ENCODE measurements at places on chromosomes 11 and 22. TPM values are rescaled to one million over a fixed set of nuclear protein-coding genes. Genes with fewer than 3 reads are reported as not detected.

DNA sequence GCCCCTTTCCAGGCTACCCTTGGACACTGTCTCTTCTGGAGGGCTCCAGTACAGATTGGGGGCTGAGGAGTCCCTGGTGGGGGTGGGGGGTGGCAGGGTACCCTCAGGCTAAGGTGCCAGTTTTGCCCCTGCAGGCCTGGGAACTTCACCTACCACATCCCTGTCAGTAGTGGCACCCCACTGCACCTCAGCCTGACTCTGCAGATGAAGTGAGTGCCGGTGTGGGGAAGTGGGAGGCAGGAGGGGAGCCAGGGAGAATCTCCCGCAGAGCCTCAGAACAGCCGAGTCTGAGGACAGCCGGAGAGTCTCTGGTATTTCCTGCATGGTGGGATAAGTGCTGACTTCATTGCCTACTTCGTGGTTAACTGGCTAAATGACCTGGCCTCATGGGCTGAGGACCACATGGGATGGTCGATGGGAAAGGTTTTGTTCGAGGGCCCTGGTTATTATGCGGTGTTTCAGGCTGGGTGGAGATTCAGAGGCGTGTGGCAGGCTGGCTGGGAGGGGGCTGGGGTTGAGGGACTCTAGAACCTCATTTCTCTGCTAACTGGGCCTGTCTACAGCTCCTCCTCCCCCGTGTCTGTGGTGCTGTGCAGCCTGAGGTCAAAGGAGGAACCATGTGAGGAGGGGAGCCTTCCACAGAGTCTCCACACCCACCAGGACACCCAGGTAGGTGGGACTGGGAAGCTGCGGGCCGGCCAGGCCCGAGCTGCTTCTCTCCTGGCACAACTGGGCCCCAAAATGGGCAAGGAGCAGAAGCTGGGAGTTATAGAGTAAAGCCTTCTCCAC is 8.5 kb downstream of the TMEM258 start:
- no peak overlapping the region for H3K4me3 ChIP-seq
- H3K36me3 ChIP-seq: peaks cover 47% of the 10 kb centered on the region
- DNase-seq: no peak
- H3K27ac ChIP-seq: no peak overlapping the region
- no peaks in the 10 kb centered on the region for H3K27me3 ChIP-seq

DNA sequence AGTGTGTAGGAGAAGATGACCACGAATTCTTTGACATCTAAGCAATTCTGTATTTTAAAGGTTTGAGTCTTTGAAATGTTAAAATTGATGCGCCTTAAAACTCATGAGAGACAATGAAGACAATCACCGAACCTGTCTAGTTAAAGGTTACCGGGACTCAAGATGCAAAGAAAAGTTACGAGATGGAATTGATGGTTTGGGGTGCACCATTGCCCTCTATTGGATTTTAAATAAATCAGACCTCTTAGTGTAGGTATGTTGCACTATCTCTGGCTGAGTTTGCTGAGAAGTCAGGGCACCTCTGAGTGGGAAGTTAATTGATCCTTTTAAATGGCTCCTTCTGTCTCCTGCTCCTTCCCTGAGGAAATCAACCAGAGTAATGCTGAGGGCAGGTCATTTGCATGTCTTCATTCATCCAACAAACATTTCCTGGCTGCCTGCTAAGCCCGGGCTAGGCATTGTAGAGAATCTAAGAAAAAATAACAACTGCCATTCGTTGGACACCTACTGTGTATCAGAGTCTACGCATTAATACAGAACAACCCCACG is 19.4 kb upstream of the TMA7B start:
- H3K27me3 ChIP-seq: peaks cover 7% of the 10 kb centered on the region
- H3K27ac ChIP-seq: no peak overlapping the region
- H3K4me3 ChIP-seq: no peak overlapping the region
- no peak for DNase-seq
- no peaks in the 10 kb centered on the region for H3K4me1 ChIP-seq

- DNase-seq: no peak
- H3K27me3 ChIP-seq: no peaks in the 10 kb centered on the region
- H3K27ac ChIP-seq: no peak overlapping the region
- peaks cover 37% of the 10 kb centered on the region for H3K36me3 ChIP-seq
These were observed 10.3 kb downstream of the POLDIP3 start for GRCh38 chr22:42604403-42604802.

DNA sequence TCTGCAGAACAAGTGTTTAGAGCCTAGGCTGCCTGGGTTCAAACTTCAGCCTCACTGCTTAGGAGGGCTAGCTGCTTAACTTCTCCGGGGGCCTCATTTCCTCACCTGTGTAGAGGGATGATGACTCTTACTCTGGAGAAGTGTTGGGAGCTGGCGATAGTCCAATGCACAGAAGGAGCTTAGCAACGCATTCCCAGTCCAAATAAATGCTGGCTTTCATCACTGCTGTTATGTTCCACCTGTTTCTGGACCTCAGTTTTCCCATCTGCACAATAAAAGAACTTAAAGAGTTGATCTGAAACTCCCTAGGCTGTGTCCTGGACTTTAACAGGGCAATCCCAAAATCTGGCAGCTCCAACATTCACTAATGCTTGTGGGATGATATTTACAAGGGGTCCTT is 337.8 kb downstream of the MIAT start:
- H3K36me3 ChIP-seq: no peaks in the 10 kb centered on the region
- no peaks in the 10 kb centered on the region for H3K27me3 ChIP-seq
- H3K4me1 ChIP-seq: no peaks in the 10 kb centered on the region
- H3K4me3 ChIP-seq: no peak overlapping the region

DNA sequence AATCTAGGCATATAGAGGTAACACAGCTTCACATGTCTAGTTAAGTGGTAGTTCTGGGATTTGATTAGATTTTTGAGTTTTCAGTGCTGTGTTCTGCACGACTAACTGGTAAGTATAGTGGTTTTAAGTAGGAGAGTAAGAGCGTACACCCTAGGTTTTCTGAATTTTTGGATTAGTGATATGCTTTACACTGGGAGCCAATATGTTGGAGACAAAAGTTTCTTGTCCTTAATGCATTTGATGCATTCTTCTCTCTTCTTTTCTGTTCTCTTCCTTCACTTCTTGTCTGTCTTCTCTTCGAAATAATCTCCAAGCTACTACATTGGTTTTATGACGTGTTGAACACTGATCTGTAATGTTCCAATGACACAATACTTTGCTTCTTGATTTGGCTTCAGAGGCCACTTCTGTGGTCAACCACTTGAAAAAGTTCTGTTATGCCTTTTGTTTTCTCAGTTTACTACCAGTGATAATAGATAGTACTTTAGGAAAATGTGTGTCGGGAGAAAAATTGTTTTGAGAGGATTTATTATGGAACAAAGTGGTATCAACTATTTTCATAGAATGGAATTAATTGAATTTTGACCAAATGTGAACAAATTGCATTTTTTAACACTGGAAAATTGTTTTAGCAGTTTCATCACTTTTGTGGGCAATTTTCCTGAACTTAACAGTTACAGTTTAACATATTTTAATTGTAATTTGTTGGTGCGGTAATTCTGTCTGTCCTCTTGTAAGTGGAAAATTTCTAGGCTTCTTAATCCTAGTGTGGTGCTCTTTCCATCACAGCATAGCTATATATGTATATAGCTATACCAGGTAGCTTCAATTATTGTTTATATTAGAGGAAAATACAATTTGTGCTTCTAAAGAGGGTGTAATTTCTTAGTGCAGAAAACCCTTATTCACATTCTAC is 2.6 kb downstream of the PDE3B start:
- H3K36me3 ChIP-seq: no peaks in the 10 kb centered on the region
- H3K4me1 ChIP-seq: no peaks in the 10 kb centered on the region
- peak overlapping the region; percentile 88 for H3K4me3 ChIP-seq
- H3K27ac ChIP-seq: no peak overlapping the region

DNA sequence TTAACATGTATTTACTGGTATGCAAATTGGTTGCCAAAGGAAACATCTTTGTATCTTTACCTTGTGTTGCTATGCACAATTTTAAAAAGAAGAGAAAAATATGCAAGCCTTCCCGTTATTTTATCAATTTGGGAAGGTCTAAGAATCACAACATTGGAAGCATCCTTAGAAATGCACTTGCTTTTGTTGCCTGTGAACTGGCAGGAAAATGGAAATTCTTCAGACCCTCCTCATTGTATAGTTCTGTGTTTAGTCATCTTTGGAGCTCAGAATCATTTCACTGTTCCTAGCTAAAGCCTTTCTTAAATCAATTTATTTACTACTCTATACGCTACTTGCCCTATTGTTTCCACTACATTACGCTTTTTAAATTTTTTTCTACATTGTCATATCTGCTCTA is 574.5 kb downstream of the DLG2 start:
- no peak overlapping the region for H3K4me3 ChIP-seq
- no peaks in the 10 kb centered on the region for H3K27me3 ChIP-seq
- no peak for DNase-seq

GRCh38 chr11:36333897-36334296 is 37.8 kb downstream of the PRR5L start:
- H3K36me3 ChIP-seq: no peaks in the 10 kb centered on the region
- H3K27ac ChIP-seq: no peak overlapping the region
- no peaks in the 10 kb centered on the region for H3K27me3 ChIP-seq
- H3K4me3 ChIP-seq: no peak overlapping the region
- no peaks in the 10 kb centered on the region for H3K4me1 ChIP-seq
- no peak for DNase-seq

CD3D gene
- total RNA-seq: 11.2 TPM

GRCh38 chr11:110185599-110185998 is 92.4 kb downstream of the ZC3H12C start:
- H3K27me3 ChIP-seq: no peaks in the 10 kb centered on the region
- no peaks in the 10 kb centered on the region for H3K36me3 ChIP-seq
- no peak overlapping the region for H3K27ac ChIP-seq
- no peaks in the 10 kb centered on the region for H3K4me1 ChIP-seq
- H3K4me3 ChIP-seq: no peak overlapping the region
- no peak for DNase-seq

DNA sequence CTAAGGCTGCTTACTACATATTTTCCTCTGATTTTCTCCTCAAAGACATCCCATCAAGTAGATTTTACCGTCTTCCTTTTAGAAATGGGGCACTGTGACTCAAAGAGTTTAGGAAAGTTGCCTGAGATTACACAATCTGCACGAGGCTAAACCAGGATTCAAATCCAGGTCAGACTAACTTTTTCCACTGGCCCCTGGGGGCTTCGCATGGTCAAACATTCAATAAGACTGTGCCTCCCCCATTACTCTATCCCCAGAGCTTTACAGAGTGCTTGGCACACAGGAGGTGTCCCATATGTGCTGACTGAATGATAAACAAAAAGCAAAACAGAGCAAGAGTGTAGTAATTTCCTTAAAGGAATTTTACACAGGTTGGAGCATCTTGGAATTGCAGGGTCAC is 118.1 kb upstream of the TEAD1 start:
- no peak overlapping the region for H3K4me3 ChIP-seq
- no peak for DNase-seq
- H3K4me1 ChIP-seq: no peaks in the 10 kb centered on the region
- peak overlapping the region; percentile 70 for H3K27ac ChIP-seq

DNA sequence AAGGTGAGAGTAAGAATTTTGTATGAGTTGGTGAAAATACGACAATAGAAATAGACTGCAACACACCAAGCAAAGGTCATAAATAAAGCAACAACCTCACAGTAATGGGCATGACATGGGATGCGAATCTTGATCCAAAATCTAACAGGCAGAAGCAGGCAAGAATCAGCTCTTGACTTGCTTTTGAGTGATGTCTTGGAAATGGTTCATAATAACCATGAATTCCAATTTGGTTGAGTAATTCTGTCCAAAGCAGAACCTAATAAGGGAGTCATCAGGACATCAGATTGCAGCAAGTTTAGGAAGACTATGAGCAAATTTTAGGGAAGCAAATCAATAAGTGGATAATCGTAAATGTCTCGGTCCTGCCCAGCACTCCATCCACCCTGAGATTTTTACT is 224.0 kb upstream of the ISX start:
- no peak overlapping the region for H3K27ac ChIP-seq
- DNase-seq: no peak
- no peaks in the 10 kb centered on the region for H3K4me1 ChIP-seq
- no peaks in the 10 kb centered on the region for H3K27me3 ChIP-seq
- H3K4me3 ChIP-seq: no peak overlapping the region
- H3K36me3 ChIP-seq: no peaks in the 10 kb centered on the region

- H3K36me3 ChIP-seq: no peaks in the 10 kb centered on the region
- no peak for DNase-seq
- no peak overlapping the region for H3K27ac ChIP-seq
- no peak overlapping the region for H3K4me3 ChIP-seq
These were observed 141.6 kb downstream of the BUD13 start for GRCh38 chr11:116631201-116631600.

PITPNB gene
- total RNA-seq: 63.1 TPM

DNA sequence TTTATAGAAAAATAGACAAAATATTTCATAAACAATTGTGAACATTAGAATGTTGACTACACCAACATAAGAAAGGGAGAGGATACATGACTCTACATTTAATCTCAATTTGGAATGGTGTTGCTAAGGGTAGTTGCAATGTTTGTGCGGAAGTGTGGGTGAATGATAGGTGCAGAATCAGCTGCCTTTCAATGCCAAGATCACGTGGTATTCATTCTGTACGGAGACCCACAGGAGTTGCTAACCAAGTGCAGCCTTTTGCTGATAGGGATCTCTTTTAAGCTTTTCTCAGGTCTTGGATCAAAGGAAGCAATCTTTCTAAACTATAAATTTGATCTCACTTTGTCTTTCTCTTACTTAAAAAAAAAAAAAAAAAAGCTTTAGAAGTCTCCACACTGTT is 29.8 kb upstream of the CTSC start:
- H3K36me3 ChIP-seq: no peaks in the 10 kb centered on the region
- H3K4me3 ChIP-seq: no peak overlapping the region
- H3K27me3 ChIP-seq: no peaks in the 10 kb centered on the region
- no peak for DNase-seq
- no peak overlapping the region for H3K27ac ChIP-seq
